Activated CD4-positive, alpha-beta memory T cell treated with anti-CD3 and anti-CD28 coated beads, Interleukin-2, amount 10 ng/mL, durations not matched to agents 7 days and 5 days (primary cell): ENCODE measurements at places on chromosomes 5 and 9. TPM values are rescaled to one million over a fixed set of nuclear protein-coding genes. Genes with fewer than 3 reads are reported as not detected.

- no peak for DNase-seq
Observed at GRCh38 chr5:149325166-149325735, 20.0 kb upstream of the GRPEL2 start.

- DNase-seq: no peak
Observed at GRCh38 chr5:99061299-99061698, 132.5 kb upstream of the CHD1 start.

TSLP gene
- 0.15 TPM for total RNA-seq

CTXN3 gene
- total RNA-seq: not detected

PCA3 gene
- not detected for total RNA-seq
